Thyroid gland (tissue), 4 donors: ENCODE measurements at places on chromosomes 5 and 9. TPM values are rescaled to one million over a fixed set of nuclear protein-coding genes. Genes with fewer than 3 reads are reported as not detected.

GRCh38 chr5:74152625-74153254 is 487.8 kb downstream of the ENC1 start:
- no peaks in the 10 kb centered on the region for H3K27me3 ChIP-seq
- H3K4me1 ChIP-seq, result no peaks in the 10 kb centered on the region
- no peaks in the 10 kb centered on the region for H3K36me3 ChIP-seq
- H3K27ac ChIP-seq, result no peak overlapping the region

GRCh38 chr5:169831331-169831730 is 149.0 kb downstream of the INSYN2B start:
- H3K27ac ChIP-seq, result no peak overlapping the region
- H3K36me3 ChIP-seq, result no peaks in the 10 kb centered on the region

GRCh38 chr5:34826347-34826746 is 12.6 kb upstream of the TTC23L start:
- H3K4me1 ChIP-seq, result peaks cover 4% of the 10 kb centered on the region
- DNase-seq, result peak; percentile 85
- peaks cover 13% of the 10 kb centered on the region for H3K36me3 ChIP-seq

ADGRD2 gene
- total RNA-seq, result not detected

DNA sequence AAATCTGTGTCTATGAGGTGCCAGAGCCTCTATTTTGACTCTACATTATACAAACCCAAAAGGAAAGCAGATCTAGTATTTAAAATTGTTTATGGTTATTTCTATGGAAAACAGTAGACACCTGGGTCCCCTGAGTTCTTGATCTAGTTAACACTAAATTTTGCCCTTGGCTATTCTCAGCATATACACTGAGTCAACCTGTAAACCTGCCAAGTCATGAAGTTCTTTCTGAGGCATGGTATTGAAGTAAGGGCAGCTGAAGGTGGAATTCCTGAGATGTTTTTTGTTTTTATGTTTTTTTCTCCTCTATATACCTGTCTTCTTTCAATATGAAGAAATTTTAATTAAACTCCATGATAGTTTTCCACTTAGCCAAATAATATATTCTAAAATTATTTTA is 120.2 kb downstream of the PDE4D start:
- H3K27me3 ChIP-seq, result no peaks in the 10 kb centered on the region
- H3K27ac ChIP-seq, result no peak overlapping the region
- no peak overlapping the region for H3K4me3 ChIP-seq

GRCh38 chr9:16214677-16215352 is 655.7 kb downstream of the BNC2 start:
- no peaks in the 10 kb centered on the region for H3K27me3 ChIP-seq
- peak; percentile 91 for DNase-seq
- H3K4me1 ChIP-seq, result peaks cover 32% of the 10 kb centered on the region
- H3K36me3 ChIP-seq, result no peaks in the 10 kb centered on the region

DNA sequence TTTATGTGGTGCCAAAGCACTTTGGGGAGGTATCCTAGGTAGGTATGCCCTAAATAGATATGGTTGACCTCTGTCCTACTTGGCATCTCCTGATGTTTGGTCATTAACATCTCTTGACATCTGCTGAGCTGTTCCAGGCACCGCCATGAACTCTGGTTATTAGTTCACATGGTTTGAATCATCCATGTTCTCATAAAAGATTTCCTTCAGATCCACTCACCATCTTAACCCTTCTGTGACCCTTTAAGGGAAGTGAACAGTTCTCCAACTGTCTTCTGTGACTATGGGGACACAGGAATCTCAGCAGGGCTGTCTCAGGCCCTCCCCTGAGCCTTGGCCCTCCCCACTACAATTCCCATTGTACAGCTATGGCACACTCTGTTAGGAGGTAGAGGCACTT is 167.7 kb downstream of the CDH6 start:
- H3K4me3 ChIP-seq, result no peak overlapping the region
- DNase-seq, result no peak
- H3K36me3 ChIP-seq, result no peaks in the 10 kb centered on the region
- H3K4me1 ChIP-seq, result no peaks in the 10 kb centered on the region
- no peak overlapping the region for H3K27ac ChIP-seq
- no peaks in the 10 kb centered on the region for H3K27me3 ChIP-seq

POC5 gene
- total RNA-seq, result 11.5 TPM

DNA sequence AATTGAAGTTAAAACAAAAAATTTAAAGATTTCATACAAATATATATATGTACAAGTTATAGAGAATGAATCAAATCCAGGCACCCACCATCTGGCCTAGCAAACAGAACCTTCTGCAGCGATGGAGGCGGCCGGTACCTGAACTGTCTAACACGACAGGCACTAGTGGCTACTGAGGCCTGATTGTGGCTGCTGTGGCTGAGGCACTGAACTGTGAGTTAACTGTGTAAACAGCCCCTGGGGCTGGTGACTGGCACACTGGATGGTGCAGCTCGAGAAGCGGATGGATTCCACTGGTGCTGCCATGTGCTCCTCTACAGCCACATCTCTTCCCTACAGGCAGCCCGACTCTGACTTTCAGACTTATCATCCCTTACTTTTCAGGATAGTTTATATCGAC is 82.4 kb downstream of the RAPGEF1 start:
- peak overlapping the region; percentile 81 for H3K27ac ChIP-seq
- H3K27me3 ChIP-seq, result no peaks in the 10 kb centered on the region
- no peaks in the 10 kb centered on the region for H3K36me3 ChIP-seq
- no peak overlapping the region for H3K4me3 ChIP-seq
- H3K4me1 ChIP-seq, result peaks cover 33% of the 10 kb centered on the region

GRCh38 chr5:60613826-60614225 is 86.1 kb downstream of the DEPDC1B start:
- H3K27me3 ChIP-seq, result no peaks in the 10 kb centered on the region
- H3K36me3 ChIP-seq, result no peaks in the 10 kb centered on the region
- H3K4me1 ChIP-seq, result no peaks in the 10 kb centered on the region
- no peak overlapping the region for H3K4me3 ChIP-seq
- no peak overlapping the region for H3K27ac ChIP-seq
- no peak for DNase-seq

DNA sequence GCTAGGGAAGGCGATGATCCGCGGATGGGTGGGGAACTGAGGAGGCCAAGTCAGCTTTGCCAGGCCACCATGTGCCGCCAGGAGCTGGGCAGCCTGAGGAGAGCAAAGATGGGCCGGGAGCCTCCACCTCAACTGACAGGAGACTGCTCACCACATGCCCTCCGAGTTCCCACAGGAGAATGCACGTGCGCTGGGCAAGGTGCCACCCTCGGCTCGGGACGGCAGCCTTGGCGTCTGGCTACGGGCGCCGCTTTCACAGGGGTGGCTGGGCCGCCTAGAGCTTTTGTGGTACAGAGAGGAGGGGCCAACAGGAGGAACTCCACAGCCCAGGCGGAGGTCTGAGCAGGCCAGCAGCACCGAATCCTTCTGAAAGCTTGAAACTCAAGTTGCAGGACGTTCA is 5.3 kb upstream of the TBC1D9B start:
- no peak overlapping the region for H3K27ac ChIP-seq
- peaks cover 8% of the 10 kb centered on the region for H3K4me1 ChIP-seq
- no peaks in the 10 kb centered on the region for H3K36me3 ChIP-seq
- H3K4me3 ChIP-seq, result no peak overlapping the region
- no peaks in the 10 kb centered on the region for H3K27me3 ChIP-seq
- DNase-seq, result peak; percentile 15

SH3GLB2 gene
- total RNA-seq, result 91.2 TPM

- H3K27ac ChIP-seq, result no peak overlapping the region
- H3K27me3 ChIP-seq, result no peaks in the 10 kb centered on the region
- H3K4me1 ChIP-seq, result peaks cover 26% of the 10 kb centered on the region
- peak; percentile 52 for DNase-seq
- no peak overlapping the region for H3K4me3 ChIP-seq
Measured at GRCh38 chr5:168219515-168220410, 71.7 kb upstream of the WWC1 start.

ITGA2 gene
- total RNA-seq, result 6.0 TPM

- H3K27me3 ChIP-seq, result no peaks in the 10 kb centered on the region
- H3K36me3 ChIP-seq, result no peaks in the 10 kb centered on the region
- peaks cover 18% of the 10 kb centered on the region for H3K4me1 ChIP-seq
- H3K4me3 ChIP-seq, result no peak overlapping the region
- DNase-seq, result no peak
Measured at GRCh38 chr5:136726506-136726905, 361.2 kb upstream of the TRPC7 start.

DNA sequence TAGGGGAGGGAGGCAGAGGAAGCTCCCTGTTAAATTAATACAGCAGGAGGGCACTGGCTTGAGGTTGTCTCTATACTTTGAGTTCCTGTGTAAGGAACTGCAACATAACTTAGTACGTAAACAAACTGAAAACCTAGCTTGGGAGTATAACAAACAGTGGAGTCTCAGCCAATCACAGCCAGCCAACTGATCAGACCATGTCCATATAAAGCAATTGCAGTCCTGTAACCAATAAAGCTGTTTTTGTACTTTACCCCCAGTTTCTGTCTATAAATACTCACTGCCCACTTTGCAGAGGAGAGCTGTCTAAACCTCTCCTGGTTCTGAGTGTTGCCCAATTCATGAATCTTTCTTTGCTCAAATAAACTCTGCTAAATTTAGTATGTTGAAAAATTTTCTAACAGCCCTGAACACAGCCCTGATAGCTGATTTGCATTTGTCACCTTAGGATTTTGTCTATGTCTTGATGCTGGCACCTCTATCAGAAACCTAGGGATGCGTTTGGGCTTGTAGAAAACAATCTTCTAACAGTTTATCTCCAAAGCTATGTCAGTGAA is 39.9 kb downstream of the GDNF start:
- H3K27me3 ChIP-seq, result no peaks in the 10 kb centered on the region
- no peaks in the 10 kb centered on the region for H3K4me1 ChIP-seq

DNA sequence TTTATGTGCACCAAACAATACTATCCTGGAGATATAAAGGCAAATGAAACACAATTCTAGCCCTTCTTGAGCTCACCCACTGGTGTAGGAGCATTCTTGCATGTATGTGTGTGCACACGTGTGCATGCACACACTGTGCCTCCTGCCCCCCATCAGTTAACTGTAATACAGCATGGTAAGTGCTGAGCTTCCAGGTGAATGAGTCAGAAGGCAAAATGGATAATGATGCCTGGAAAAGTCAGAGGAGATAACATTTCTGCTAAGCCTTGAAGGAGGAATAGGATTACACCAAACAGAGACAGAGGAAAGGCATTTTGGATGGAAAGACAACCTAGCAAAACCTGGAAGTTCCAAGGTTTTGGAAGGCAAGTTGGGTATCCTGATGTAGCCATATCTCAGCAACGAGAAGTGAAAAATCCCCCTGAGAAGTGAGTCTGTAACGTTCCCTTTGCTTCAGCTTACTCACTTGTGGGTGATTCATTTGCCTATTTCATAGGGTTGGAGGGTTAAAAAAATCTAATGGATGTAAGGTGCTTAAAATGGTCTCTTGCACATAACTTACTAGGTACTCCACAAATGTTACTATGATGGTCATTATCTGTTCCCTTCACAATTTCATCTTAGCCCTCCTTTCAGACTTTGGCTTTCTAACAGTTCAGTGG is 101.4 kb upstream of the STC2 start:
- no peaks in the 10 kb centered on the region for H3K4me1 ChIP-seq
- H3K27ac ChIP-seq, result no peak overlapping the region
- H3K4me3 ChIP-seq, result no peak overlapping the region
- DNase-seq, result no peak

DNA sequence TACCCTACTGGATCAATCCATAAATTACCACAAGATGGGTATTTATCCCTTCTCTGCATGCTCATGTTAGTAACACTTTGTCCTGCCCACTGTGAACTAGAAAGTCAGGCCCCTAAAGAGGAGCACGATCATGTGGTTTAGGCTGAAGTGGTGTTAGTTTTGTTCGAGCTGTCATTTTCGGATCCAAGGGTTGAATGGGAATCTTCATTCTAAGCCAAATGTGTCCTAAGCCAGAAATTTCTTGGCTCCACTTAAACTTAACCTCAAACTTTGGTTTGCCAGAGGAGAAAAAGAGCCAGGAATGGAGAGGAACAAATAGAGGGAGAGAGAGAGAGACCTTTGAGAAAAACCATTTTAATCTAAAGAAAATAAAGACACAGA is 837.7 kb upstream of the ZNF608 start:
- no peak for DNase-seq
- no peaks in the 10 kb centered on the region for H3K36me3 ChIP-seq
- no peak overlapping the region for H3K27ac ChIP-seq
- no peaks in the 10 kb centered on the region for H3K27me3 ChIP-seq

DNA sequence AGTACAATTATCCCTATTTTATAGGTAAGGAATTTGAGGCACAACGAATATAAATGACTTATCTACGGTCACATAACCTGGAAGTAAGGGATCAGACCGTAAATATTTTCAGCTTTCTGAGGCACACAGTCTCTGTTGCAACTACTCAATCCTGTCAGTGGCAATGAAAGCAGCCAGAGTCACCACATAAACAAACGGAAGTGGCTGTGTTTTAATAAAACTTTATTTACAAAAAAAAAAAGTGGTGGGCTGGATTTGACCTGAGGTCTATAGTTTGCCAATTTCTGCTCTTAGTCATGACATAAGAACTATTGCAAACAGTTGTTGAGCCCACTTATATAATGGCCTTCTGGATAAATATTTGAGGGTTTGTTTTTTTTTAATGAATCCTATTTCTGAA is 29.6 kb downstream of the ZNF366 start:
- DNase-seq, result no peak
- no peak overlapping the region for H3K4me3 ChIP-seq
- no peaks in the 10 kb centered on the region for H3K27me3 ChIP-seq
- H3K27ac ChIP-seq, result no peak overlapping the region

- no peaks in the 10 kb centered on the region for H3K4me1 ChIP-seq
- no peak overlapping the region for H3K4me3 ChIP-seq
- H3K27ac ChIP-seq, result no peak overlapping the region
- no peak for DNase-seq
- no peaks in the 10 kb centered on the region for H3K27me3 ChIP-seq
Measured at GRCh38 chr5:107887166-107887943, 216.6 kb upstream of the EFNA5 start.

RAI14 gene
- 19.2 TPM for total RNA-seq

DNA sequence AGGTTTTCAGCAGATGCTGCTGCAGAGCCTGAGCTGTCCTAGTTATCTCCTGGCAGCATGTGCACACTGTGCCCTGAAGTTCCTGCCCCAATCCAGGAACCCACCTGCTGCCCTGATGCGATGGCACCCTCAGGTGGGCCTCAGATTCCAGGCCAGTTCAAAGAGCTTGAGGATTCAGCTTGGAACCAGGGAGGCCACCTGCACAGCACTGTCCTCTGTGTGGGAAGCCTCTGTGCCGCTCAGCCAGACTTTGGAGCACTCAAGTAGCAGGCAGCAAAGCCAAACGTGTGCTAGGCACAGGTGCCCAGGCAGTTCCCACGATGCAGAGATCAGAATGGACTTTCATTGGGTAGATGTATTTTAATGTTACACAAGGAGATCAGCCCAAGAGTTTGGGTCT is 132.8 kb upstream of the RAPGEF1 start:
- H3K36me3 ChIP-seq, result no peaks in the 10 kb centered on the region
- no peaks in the 10 kb centered on the region for H3K27me3 ChIP-seq
- no peak overlapping the region for H3K27ac ChIP-seq
- H3K4me1 ChIP-seq, result no peaks in the 10 kb centered on the region
- no peak overlapping the region for H3K4me3 ChIP-seq

- H3K4me3 ChIP-seq, result no peak overlapping the region
- no peak overlapping the region for H3K27ac ChIP-seq
- no peak for DNase-seq
- H3K4me1 ChIP-seq, result no peaks in the 10 kb centered on the region
- H3K36me3 ChIP-seq, result peaks cover 6% of the 10 kb centered on the region
- H3K27me3 ChIP-seq, result no peaks in the 10 kb centered on the region
Measured at GRCh38 chr9:100448266-100448665, 21.3 kb downstream of the MSANTD3 start.

- no peaks in the 10 kb centered on the region for H3K27me3 ChIP-seq
- no peak for DNase-seq
- no peaks in the 10 kb centered on the region for H3K36me3 ChIP-seq
- H3K27ac ChIP-seq, result no peak overlapping the region
- H3K4me1 ChIP-seq, result no peaks in the 10 kb centered on the region
- H3K4me3 ChIP-seq, result no peak overlapping the region
Measured at GRCh38 chr5:101977729-101978345, 318.2 kb downstream of the SLCO4C1 start.
